GM13976 (cell line): ENCODE measurements at places on chromosomes 1 and 21.

- no peak for DNase-seq
Observed at GRCh38 chr1:31005198-31005597, 60.3 kb downstream of the PUM1 start.

- DNase-seq, result no peak
Observed at GRCh38 chr21:42431196-42431595, 27.5 kb downstream of the UBASH3A start.

DNA sequence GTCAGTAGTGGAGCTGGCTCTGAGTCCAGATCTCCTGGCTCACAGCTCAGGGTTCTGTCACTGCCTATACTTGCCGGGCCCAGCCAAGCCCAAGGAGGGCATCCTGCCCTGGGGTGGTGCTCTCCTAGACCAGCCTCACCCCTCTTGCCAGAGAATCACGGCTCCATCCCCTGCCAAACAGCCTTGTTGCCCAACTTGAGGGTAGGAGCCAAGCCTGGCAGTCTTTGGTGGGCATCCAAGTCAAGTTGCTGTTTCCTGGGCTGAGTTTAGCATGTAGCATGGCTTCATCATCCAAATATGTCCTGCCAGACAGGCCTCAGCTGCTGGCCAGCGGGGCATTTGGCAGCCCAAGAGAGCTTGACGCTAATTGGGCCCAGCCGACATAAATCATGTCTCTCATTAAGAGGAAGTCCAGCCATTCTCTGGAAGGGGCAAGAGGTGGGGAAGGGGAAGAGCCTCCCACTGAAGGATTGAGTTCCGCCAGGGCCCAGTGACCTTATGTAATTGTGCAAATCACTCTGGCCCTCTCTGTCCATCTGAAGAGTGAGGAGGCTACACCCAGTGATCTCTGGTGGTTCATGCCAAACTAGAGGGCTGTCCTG is 22.6 kb upstream of the TRABD2B start:
- DNase-seq, result no peak

- DNase-seq, result no peak
Observed at GRCh38 chr1:31981456-31981839, 32.2 kb upstream of the KHDRBS1 start.

GRCh38 chr1:67216401-67216800 is 50.1 kb downstream of the IL23R start:
- no peak for DNase-seq

DNA sequence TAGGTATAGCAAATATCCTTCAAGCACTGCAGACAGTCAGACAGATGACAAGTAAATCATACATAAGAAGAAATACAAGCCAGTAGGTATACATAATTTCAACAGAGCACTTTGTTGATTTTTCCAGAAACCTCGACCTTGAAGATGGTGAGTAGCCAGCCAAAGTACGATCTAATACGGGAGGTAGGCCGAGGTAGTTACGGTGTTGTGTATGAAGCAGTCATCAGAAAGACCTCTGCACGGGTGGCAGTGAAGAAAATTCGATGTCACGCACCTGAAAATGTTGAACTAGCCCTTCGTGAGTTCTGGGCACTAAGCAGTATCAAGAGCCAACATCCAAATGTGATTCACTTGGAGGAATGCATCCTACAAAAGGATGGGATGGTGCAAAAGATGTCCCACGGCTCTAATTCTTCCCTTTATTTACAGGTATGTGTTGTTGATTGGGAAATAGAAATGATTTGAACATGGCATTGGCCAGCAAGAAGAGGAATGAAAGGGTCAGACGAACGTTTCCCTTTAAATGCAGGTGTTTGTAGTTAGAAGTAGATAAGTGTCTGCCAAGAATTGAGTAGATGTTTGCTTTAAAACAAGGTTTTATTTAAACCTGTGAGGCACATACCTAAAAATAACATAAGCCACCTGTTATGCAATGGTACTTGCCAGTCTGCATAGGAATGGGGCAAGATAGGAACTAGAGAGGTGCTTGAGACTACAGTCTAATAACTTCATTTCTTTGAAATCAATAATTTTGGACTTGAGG is 2.7 kb downstream of the PDIK1L start:
- no peak for DNase-seq

DNA sequence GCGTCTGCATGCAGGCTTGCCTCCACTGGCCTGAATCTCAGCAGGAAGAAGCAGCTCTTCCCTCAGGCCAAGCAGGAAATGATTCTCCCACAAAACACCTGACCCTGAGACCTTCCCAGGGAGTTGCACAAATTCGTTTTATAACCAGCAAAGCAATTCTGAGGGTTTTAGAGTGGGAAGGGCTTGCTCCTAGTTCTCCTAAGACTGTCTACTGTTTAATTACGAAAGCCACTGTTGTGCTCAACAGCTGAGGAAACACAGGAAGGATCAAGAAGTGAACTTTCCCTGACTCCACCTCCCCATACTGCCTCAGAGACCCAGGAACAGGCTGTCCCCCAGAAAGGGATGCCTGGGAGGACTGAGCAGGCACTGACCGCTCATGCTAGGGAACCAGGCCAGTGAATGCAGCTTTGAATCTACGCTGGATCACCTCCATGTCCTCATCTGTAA is 37.0 kb upstream of the PUM1 start:
- DNase-seq, result no peak

DNA sequence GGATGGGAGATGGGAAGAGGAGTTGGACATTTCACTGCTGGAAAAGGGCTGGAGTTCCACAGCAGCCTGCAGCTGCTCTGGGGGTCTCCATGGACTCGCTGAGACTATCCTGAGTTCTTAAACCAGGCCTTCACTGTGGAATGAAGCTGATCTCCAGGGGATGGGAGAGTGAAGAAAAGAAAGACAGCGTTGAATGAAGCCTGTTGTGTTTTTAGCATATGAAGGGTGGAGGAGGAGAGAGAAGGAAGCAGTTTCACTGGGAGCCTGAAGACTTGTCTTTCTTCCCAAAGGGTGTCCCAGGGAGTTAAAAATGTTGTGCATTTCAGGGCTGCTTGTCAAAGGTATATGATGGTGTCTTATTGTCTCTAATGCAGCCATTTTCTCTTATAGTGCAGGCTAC is 9.2 kb downstream of the ROR1 start:
- DNase-seq, result no peak

- DNase-seq, result peak; percentile 51
Observed at GRCh38 chr1:66445492-66446181, 88.3 kb upstream of the SGIP1 start.

DNA sequence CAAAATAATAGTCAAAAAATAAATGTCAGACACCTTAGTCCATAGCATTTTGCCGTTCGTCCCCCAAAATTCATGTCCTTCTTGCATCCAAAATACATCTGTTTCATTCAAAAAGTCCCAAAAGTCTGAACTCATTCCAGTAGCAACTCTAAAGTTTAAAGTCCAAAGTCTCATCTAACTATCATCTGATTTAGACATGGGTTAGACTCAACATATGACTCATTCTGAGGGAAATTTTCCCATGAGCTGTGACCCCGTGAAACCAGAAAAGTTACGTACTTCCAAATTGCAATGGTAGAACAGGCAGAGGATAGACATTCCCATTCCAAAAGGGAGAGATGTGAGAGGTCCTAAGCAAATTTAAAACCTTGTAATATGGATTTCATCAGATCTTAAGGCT is 48.6 kb upstream of the CACHD1 start:
- DNase-seq, result no peak

GRCh38 chr1:222996310-222996975 is 146.6 kb downstream of the TLR5 start:
- DNase-seq, result no peak

DNA sequence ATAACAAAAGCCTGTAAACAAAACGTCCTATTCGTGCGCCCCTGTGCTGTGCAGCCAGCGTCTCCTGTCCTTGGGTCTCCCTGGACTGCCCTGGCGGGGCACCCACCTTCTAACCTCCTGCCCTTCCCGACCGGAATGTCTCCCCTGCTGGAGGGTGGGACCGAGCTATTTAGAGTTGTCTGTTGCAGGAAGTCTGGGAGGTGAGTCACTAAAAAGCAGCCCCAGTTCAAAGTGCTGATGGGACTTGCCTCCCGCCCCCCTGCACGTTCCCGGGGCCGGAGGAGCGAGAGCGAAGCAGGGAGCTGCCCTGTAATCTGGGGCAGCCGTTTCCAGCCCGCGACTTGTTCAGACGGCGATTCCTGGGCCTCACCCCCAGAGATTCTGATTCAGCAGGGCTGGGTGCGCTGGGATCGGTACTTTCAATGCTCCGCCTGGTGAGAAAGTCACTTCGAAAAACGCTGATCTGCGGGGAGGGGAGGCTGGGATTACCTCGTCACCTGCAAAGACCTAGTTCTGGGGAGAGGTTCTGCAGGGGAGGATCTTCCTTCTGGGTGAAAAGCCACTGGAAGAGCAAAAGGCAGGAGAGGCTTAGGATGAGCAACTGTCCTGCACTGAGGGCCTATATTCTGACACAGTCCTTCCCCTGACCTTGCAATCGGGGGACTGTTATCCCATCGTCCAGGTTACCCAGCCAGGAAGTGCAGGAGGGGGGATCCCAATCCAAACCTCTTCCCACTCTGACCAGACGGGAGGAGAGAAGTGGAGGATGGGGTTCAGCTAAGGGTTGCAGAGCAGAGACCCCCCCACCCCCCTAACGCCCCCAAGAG is 1.2 kb upstream of the DHRS3 start:
- peak; percentile 63 for DNase-seq

DNA sequence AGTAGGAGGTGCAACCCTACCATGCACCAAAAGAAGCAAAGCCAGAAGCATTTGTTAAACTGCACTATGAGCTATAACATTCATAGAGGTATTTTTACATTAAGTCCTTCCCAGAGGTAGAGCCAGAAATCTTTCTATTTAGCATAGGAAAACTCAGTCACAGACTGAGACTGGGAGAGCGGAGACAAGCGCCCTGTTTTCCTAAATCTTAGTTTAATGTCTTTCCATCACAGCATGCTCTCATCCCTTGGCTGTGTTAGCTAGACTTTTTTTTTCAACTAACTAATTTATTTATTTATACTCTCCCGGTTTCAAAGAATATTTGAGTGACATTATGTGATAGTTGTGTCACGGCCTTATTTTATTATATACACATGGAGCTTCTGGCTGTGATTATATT is 304.1 kb downstream of the LMX1A start:
- no peak for DNase-seq

GRCh38 chr1:186239171-186239570 is 135.9 kb downstream of the TPR start:
- DNase-seq, result no peak

GRCh38 chr1:23384312-23385058 is 14.8 kb upstream of the ZNF436 start:
- DNase-seq, result no peak

DNA sequence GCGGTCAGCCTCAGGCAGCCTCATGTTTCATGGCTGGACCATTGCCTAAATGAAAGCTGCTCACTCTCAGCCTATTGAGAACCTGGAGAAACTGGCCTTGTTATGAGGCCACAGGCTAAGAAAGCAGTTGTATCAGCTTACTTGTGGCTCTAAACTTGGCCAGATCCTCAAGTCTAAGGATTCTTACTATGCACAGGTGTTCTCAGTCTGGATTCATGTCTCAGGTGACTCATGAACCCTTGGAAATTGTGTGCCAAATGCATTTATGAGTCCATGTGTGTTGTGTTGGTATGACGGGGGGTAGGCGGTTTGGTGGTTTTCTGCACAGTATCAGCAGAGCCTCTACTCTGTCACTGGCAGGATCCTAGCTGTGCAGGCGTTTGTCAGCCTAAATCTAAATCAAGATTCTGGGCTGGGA is 90.4 kb downstream of the ROR1 start:
- no peak for DNase-seq

DNA sequence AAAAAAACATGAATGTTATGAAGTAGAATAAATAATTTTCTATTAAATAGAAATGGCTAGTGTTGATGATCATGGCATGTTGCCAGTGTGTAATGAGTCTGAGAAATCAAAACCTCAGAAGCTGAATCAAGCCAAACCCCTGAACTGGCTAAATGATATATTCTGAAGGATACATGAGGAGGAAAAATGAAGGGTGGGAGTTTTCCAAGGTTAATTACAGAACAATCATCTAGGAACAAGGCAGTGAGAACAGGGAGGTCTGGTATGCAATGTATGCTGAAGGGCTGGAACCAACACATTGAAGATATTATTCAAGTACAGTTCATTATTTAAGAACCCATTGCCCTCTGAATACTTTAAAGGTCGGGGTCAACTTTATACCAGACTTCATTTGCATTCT is 309.1 kb upstream of the NRIP1 start:
- no peak for DNase-seq

GRCh38 chr21:42164818-42165217 is 54.1 kb upstream of the ABCG1 start:
- no peak for DNase-seq

GRCh38 chr1:216521477-216521876 is 98.2 kb upstream of the USH2A start:
- no peak for DNase-seq

- DNase-seq, result no peak
Observed at GRCh38 chr1:192445839-192446489, 129.2 kb downstream of the RGS21 start.

GRCh38 chr1:183543619-183544204 is 46.5 kb downstream of the NCF2 start:
- peak; percentile 27 for DNase-seq

GRCh38 chr1:114610546-114611245 is 29.3 kb upstream of the BCAS2 start:
- DNase-seq, result no peak

GRCh38 chr1:109589177-109589576 is 30.2 kb downstream of the GNAT2 start:
- DNase-seq, result no peak

GRCh38 chr1:206663832-206664652 is 20.7 kb upstream of the MAPKAPK2 start:
- DNase-seq, result peak; percentile 80

DNA sequence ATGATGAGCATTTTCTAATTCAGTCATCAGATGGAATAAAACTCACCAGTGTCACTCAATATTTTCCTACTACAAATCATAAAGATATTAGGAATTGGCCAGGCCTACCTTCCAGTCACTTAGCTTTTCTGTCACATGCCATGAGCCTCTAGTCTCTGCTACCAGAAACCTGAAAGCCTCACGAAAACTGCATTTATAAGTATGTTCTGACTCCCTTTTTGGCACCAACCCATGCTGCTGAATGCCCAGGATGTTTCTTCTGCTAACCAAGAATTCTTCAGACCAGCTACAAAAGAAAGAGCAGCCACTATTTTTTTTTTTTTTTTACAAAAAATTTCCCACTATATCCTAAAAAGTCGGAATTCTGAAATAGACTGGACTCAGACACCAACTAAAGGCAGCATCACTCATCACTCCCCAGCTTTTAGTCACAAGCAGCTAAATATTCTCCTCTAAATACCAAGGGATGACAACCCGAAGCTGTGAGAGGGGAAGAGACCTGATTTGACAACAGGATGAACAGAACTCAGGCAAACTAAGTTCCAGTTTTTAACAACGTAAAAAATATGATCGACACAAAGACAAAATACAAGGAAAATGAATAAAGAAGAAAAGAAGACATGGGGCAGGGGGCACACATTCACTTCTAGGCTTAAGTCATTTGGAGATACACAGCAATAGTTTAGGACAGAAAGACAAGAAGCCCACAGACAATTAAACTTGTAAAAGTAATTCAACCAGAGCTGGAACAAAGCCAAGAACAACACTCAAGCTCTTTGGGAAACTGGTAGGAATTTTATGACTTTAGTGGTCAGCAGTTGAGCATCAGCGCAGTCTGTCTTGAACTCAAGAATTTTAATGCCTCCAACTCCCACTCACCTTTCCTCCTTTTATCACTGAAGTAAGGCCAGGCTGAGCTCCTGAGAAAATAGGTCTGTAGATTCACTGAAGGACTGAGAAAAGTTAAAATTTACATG is 1.7 kb downstream of the DCAF8 start:
- DNase-seq, result no peak
